ENCODE measurements at places on chromosomes 5 and 9.

DNA sequence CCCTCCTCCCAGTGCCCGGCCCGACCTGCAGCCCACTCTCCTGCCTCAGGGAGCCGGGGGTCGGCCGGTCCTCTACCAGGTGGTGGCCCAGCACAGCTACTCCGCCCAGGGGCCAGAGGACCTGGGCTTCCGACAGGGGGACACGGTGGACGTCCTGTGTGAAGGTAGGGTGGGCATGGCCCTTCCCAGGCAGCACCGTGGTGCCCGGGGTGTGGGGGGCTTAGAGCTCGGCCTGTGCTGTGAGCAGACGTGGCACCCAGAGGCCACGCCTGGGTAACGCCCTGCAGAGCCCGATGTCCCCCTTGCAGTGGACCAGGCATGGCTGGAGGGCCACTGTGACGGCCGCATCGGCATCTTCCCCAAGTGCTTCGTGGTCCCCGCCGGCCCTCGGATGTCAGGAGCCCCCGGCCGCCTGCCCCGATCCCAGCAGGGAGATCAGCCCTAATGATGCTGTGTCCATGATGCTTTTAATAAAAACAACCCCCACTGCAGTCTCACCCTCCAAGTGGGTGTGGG is 7.2 kb downstream of the ENTPD8 start:
- no peak overlapping the region for H3K4me3 ChIP-seq
- H3K4me1 ChIP-seq = peaks cover 8% of the 10 kb centered on the region
- no peaks in the 10 kb centered on the region for H3K36me3 ChIP-seq
- peaks cover 17% of the 10 kb centered on the region for H3K27me3 ChIP-seq

- no peaks in the 10 kb centered on the region for H3K27me3 ChIP-seq
- H3K27ac ChIP-seq = no peak overlapping the region
- no peaks in the 10 kb centered on the region for H3K4me1 ChIP-seq
- no peak overlapping the region for H3K4me3 ChIP-seq
These were observed 26.0 kb downstream of the PSIP1 start for GRCh38 chr9:15484802-15485201.

GRCh38 chr9:93644397-93645088 is 68.2 kb downstream of the PHF2 start:
- H3K4me1 ChIP-seq = peaks cover 3% of the 10 kb centered on the region
- peaks cover 37% of the 10 kb centered on the region for H3K36me3 ChIP-seq
- H3K4me3 ChIP-seq = no peak overlapping the region
- H3K27me3 ChIP-seq = no peaks in the 10 kb centered on the region
- no peak overlapping the region for H3K27ac ChIP-seq
- no peak for DNase-seq

- no peaks in the 10 kb centered on the region for H3K4me1 ChIP-seq
- no peak overlapping the region for H3K4me3 ChIP-seq
- H3K27ac ChIP-seq = no peak overlapping the region
- DNase-seq = no peak
- no peaks in the 10 kb centered on the region for H3K36me3 ChIP-seq
These were observed 33.4 kb downstream of the TEK start for GRCh38 chr9:27142299-27142930.

- H3K27me3 ChIP-seq = no peaks in the 10 kb centered on the region
- H3K27ac ChIP-seq = no peak overlapping the region
- H3K4me3 ChIP-seq = no peak overlapping the region
- no peak for DNase-seq
- H3K4me1 ChIP-seq = peaks cover 3% of the 10 kb centered on the region
These were observed 64.5 kb downstream of the PRKACG start for GRCh38 chr9:68949271-68950000.

DNA sequence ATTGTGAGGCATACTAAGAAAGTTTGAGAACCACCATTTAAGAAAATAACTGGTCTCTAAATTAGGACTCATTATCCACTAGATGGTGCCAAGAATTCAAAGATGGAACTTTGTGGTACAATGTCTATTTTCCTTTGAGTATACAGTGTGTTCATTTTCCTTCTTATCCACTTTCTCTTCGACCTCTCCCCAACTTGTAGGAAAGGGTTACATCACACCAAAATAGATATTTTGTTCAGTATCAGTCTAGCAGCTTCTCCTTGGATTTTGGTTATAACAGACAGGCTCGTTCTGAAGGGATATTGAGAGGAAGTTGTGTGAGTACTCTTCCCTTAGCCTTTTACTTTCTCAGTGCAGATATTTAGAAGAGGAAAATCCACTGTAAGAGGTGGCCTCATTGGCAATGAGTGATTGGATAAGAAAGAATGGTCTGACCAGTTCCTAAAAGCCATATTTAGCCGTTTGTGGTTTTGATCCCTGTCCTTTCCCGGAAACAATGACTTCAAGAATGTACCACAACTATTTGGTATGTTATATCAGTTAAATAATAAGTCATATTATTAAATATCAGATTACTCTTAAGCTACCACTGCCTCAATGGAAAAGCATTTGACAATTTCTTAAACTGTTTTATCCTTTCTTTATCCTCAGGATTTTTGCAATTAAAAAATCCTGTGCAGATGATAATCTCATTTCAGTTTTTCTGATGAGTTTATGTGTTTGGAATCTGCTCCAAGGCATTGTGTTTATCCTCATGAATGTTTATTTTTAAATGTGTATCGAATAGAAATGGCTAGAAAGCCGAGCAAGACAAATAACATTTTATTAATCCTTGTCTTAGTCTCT is 69.0 kb upstream of the GRAMD2B start:
- peaks cover 7% of the 10 kb centered on the region for H3K4me1 ChIP-seq
- DNase-seq = no peak
- no peaks in the 10 kb centered on the region for H3K27me3 ChIP-seq
- H3K27ac ChIP-seq = peak overlapping the region; percentile 14

DNA sequence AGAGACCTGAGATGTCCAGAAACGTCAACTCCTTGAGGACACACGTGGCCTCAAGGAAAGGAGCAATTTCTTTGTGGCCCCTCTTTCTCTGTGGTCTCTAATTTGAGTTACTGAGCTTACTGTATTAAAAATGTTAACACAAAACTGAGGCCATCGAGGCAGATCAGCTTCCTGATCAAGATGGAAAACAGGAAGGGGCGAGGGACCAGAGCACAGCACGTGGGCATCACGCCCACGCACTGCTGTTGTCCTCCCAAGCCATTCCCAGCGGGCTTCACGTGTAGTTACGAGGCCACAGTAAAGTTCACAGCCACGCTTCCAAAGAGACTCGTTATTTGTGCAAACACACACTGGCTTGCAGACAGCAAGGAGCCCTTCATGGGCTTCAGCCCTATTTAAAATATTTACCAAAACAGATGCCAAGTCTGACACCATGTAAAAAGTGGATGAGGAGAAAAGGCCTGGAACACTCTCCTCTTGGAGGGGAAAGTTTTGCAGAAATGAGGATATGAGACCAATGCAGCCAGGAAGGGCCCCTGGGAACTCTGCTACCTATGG is 149.5 kb downstream of the ROR2 start:
- no peak overlapping the region for H3K27ac ChIP-seq
- no peak overlapping the region for H3K4me3 ChIP-seq

Measured in gastrocnemius medialis (tissue), 4 donors.